ENCODE measurements at places on chromosomes 12 and 14.

DNA sequence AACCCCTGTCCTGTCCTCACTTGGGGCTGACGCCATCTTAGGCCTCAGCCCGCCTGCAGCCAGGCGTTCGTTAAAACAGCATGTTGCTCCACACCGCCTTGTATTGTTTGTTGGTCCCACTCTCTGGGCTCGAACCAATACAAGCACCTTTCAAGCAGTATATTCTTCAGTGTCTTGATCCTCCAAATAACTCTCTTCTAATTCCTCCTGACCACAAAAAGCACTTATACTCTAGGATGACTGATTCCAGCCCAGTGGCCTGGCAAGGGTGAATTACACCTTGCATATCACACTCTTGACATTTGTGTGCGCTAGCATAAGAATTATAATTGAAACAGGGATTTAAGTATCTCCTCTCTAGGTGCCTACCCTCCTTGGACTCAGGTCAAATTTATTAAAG, 7.1 kb downstream of the CCER1 start:
- no peak for DNase-seq

- no peak for DNase-seq
Measured at GRCh38 chr14:63209160-63209559, 4.9 kb downstream of the RHOJ start.

DNA sequence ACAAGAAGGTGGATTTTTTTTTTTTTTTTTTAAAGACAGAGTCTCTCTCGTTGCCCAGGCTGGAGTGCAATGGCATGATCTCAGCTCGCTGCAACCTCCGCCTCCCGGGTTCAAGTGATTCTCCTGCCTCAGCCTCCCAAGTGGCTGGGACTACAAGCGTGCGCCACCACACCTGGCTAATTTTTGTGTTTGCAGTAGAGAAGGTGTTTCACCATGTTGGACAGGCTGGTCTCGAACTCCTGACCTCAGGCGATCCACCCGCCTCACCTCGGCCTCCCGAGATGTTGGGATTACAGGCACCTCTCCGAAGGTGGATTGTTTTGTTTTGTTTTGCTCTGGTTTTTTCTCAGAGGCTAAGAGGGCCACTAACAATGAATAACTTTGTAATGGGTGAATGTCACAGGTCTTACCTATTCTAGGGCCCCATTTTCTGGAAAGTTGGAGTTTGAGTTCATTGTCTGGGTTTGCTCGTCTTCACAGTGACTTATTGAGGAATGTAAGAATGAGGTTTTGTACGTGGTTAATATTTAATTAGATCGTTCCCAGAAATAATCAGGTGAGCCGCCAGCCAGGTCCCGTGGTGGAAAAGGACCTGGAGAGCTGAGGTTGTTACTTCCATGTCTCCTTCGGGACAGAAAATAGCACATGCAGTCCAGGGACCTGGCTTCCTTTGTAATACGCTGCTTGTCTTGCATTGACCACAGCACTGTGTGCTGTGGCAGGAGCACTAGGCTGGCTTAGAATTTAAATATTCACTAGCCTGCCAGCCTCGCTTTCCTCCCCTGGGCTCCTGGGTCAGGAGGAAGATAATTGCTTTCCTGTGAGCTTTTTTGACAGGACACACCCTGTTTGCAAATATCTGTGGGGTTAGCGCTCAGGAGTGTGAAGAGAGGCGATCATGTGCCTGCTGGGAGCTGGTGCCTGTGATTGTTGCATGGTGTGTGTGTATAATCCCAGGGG, 2.3 kb downstream of the HIP1R start:
- no peak for DNase-seq

DNA sequence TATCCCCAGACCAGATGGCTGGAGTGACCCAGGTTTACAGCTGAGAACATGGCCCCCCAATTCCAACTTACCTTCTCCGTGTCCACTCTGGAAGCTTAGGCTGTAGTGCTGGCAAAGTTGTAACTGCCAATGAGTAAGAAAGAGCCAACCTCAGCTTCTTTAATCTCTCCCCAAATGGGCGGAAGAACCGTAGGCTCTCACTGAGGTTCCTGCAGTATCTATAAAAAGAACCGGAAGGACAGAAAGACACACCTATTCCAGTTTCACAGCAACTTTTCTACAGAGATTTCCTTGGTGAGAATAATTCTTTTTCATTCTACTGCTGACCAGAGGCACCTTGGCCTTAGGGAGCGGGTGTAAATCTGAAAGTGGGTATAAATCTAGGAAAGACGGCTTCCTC, at the start of gene GPRC5D:
Gene GPRC5D, minus strand, starts transcription at position 135 of the 400 bp plus-strand sequence. CDS start 1,786 bp downstream, outside the sequence.
- DNase-seq = no peak

DNA sequence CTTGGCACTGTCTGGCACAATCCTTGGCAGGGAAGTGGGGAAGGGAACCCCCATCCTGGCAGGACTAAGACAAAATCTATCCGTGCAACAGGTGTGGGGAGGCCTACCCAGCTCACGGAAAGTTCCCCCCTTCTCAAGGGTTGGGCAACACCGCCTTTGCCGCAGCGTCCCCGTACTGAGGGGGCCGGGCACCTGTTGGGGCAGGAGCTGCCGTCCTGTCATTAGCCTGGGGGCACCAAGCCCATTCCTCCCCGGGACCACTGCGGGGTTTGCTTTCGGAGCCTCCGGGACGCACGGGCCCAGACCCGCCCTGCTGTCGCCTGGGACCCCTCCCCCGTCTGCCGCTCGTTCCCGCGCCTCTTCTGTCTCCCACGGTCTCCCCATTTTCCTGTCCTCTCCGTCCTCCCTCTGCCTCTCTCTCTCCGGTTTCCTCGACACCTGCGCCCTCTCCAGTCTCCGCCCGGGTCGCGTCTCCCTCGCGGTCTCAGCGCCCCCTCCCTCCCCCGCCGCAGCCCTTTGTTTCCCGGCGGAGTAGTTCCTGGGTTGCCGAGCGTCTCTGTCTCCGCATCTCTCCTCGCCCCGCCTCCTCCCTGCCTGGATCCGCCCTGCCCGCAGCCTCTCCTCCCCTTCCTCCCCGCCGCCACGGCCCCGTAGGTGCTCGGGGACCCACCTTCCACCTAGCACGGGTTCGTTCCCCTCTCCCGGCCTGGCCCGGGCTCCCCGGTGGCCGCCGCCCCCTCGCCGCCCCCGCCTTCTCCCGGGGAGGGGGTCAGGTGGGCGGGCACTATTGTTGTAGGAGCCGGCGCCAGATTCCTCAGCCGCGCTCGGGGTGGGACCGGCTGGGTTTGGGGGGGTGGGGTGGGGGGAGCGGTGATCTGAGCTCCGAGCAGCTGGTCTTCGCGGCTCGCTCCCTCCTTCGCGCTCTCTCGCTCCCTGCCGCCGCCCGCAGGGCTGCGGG, at the start of gene CACNB3:
Gene CACNB3, plus strand, starts transcription at position 624 of the 958 bp plus-strand sequence. CDS start 434 bp downstream, outside the sequence.
- DNase-seq = peak; percentile 86

DNA sequence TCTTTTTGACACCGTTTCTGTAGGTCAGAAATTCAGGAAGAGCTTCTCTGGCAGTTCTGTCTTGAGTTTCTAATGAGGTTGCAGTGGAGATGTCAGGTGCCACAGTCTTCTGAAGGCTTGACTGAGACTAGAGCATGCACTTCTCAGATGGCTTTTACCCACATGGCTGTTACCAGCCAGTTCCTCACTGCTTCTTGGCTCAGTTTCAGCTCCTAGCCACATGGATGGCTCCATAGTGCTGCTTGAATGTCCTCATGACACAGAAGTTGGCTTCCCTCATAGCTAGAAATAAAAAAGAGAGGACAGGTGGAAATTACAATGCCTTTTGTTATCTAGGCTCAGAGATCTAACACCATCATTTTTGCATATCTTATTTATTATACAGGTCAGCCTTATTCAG, 38.1 kb upstream of the SLC2A13 start:
- no peak for DNase-seq

DNA sequence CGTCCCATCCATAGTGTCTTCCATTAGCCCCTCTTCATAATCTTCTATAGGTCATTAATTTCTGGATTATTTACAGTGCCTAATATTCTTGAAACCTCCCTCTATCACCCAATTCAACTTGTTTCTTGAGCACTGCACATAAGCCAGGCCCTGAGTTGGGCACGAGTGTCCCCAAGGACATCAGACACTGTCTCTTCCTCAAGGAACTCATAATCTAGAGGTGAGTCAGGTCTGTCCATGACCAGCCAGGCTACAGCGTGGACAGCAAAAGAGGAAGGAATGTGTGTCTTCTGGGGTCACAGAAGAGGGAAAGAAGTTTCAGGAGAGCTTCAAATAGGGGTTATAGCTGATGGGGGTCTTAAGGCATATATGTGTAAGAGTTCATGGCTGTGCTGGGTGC, 12.5 kb downstream of the SPTB start:
- no peak for DNase-seq

- DNase-seq = peak; percentile 48
Measured at GRCh38 chr14:106844608-106845285, 1318.4 kb downstream of the TMEM121 start.

DNA sequence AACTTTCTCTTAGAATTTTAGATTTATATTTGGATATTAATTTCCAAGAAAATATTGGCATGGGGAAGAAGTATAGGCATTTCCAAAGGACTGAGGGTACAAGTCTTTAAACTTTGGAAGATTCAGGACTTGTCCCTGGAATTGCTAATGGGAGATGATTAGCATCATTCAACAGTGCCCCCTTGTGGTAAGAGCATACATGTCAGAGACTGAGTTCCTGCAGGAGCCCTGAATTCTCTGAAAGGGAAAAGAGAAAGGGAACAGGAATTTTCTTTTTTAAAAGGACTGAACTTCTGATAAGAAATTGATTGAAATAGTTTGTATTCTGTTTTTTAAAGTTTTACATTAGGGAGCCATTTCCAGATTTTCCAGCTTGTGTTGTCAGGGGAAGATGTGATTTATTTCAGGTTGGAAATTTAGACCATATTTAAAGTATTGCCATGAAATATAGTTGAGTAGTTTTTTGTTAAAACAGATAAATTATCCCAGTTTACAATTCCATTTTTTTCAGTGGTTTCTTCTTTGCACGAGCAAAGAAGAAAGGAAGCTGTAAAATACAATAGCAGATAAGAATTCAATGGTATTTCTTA, 44.0 kb upstream of the REP15 start:
- DNase-seq = peak; percentile 60

GRCh38 chr14:60757567-60758002, 23.0 kb downstream of the MNAT1 start:
- DNase-seq = no peak

- no peak for DNase-seq
Measured at GRCh38 chr12:108399514-108399913, 60.4 kb upstream of the CMKLR1 start.

DNA sequence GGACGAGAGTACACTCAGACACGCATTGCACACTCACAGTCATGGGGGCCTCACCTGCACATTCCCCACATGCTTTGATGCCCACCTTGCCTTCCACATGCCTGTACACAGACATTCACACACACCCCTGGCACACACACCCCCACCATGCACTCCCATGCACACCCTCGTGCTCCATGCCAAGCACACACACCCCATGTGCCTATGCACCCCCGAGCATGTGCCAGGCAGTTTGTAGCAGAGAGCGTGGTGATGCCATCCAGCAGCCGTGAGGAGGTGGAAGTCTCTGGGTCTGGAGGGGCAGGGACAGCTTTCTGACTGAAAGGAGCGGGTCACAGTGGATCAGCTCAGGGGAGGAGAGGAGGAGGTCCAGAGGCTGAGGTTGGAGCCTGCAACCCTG, 10.7 kb upstream of the NXPH4 start:
- no peak for DNase-seq

- DNase-seq = peak; percentile 66
Measured at GRCh38 chr12:128259556-128260070, 7.4 kb upstream of the TMEM132C start.
